ENCODE measurements at places on chromosomes 13 and 19.
A peak's percentile ranks its signal among the peaks of the same experiment; 100 is the strongest.

DNA sequence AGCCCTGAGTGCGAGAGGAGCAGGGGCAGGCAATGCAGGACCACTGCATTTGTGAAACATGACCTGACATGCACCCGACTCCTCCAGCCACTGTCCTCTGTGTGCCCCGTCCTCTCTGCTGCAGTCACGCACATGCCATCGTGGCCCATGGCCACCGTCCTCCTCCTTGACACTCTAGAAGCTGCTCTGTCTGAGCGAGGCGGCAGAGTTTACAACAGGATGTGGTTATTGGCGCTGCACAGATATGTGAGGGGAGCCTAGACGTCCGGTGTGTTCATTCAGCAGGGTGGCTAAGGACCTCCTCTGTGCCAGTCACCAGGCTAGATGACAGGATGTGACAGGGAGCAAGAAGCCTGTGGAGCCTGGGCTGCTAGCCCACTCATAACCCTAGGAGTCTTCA lies 277.8 kb downstream of the FOXO1 start:
- DNase-seq, result no peak

GRCh38 chr13:110471833-110472162 lies 89.7 kb downstream of the RAB20 start:
- DNase-seq, result no peak

DNA sequence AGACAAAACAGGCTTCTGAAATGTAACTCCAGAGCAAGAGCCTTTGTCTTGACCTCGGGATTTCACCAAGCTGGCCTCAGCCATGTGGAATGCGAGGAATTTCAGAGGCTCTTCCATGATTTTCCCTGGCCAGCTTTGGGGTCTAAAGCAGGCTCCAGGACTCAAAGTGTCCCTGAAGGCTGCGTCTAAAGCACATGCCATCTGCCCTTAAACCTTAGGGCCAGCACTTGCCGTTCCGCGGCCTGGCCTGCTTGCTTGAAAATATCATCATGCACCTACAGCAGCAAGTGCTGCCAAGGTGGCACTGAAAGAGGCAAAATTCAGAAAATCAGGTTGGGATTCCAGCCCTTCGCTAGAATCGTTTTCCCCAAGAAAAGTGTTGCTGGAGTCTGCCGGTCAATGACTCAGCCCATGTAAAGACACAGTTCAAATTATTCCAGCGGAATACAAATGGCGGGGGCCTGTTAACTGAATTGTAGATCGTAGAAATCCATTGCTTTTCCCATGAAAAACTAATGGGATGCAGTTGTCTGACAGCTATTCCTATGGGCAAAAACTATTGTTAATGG lies 105.7 kb upstream of the RAP2A start:
- no peak for DNase-seq

DNA sequence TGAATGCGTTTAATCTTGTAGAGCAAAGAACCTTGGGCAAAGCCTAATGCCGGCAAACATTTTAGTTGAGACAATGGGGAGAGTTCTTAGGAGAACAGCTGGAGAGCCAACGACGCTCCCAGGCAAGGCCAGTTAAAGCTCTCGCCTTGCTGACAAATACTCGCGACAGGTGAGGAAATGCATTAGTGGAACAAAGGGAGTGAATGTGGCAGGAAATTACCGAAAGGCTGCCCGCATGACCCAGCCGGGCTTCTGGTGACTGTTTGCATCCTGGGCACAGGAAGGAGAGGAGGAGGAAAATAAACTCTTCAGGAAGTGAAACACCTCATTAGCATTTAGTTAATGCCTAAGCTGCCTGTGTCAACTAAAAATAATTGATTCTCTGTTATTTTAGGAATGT lies 74.6 kb downstream of the SHISA2 start:
- no peak for DNase-seq

GRCh38 chr19:45952686-45953505 lies 20.8 kb downstream of the NOVA2 start:
- peak; percentile 8 for DNase-seq

DNA sequence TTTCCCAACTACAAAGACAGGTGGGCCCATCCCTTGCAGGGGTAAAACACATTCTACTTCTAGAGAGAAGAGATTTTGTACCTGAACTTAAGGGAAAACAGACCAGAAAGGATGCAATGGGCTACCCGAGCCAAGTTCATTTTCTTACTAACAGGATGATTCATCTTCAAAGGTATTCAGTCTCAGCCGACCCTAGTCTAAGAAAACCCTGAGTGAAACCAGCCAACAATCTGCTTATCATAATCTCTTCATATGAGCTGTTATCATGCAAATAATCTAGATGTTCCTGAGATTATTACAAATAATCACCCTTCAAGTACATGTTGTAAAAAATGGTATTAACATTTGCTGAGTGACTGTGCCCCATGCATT lies 15.6 kb downstream of the PABPC3 start:
- no peak for DNase-seq

- no peak for DNase-seq
Observed at GRCh38 chr13:41193469-41193868, 900 bp downstream of the KBTBD7 start.

DNA sequence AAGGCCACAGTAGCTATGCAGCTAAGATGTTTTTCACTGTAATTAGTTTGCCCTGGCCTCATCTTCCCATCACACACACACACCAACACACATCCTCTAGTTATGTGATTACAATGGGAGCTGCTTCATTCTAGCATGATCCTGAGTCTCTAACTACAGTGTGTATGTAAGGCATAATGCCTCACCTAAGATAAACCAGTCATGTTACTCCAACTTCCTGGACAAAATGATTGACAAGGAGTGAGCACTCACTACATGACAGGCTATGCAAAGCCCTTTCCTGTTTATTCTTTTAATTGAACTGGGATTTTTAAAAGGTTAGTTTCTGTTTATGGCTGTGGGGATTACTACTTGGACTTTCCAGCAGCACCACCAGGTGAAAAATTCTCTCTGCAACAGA lies 400.8 kb upstream of the ATXN8OS start:
- DNase-seq, result no peak

DNA sequence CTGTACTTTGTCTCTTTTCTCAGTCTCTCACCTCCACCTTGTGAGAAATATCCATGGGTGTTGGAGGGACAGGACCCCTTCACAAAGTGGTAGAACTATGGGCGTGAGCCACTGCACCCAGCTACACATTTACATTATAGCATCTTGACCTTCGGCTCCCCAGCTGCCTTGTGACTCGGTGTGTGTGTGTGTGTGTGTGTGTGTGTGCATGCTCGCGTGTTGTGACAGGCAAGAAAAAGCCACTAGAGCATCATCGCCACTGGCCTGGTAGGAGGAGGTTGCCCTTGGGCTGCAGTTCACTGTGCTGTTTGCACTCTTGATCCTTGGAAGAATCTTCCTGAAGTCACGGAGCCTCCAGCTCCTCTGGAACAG lies 13.7 kb upstream of the ZNF888 start:
- DNase-seq, result no peak

DNA sequence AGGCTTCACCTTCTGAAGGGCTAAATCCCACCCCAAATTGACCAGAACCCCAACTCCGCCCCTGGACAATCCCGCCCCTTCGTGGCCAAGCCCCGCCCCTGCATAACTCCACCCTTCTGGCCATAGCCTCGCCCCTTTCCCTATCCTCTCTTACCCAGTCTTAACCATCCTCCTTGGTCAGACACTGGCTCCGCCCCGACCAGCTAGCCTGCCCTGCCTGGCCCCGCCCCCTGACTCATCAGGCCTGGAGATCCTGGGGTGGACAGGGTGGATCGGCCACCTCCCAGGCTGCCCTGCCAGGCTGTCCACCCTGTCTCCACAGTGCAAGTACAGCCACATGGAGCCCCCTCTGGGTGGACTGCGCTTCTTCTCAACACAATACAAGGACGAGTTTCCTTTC lies 8.0 kb upstream of the ZNF358 start:
- DNase-seq, result peak; percentile 40

DNA sequence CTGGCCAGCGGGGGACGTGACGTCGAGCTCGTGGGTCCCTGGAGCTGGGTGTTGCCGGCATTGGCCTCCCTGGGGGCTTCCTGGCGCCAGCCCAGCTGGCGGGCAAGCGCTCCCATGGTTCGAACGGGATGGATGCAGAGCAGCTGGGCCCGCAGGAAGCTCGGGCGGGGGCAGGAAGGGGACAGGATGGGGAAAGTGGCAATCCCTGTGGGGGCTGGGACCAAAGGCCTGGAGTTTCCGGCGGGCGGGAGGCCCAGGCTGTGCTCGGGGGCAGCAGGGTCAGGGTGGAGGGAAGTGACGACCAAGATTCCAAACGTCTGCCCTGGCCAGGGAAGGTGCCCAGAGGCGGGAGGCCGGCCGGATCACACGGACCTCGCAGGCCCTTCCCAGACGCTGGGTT lies 19.3 kb downstream of the PALM start:
- DNase-seq, result no peak

DNA sequence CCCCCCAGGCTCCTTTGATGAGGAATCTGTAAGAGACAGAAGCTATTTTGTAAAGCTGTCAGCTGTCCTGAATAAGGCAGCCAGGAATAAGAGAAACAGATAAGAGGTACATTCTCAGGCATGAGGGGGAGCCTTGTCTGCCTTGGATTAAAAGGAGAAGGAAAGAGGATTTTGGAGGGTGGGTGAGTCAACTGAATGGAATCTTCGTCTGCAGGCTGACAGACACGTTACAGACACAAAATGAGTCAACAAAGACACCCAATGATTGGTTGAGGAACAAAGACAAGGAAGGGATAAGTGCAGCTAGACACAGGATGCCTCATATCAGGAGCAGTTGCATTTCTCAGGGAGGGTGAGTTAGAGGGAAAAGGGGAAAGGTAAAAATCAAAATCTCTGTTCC lies 162.5 kb downstream of the OLFM4 start:
- DNase-seq, result no peak

GRCh38 chr13:59103004-59103768 lies 1060.5 kb downstream of the DIAPH3 start:
- DNase-seq, result no peak

DNA sequence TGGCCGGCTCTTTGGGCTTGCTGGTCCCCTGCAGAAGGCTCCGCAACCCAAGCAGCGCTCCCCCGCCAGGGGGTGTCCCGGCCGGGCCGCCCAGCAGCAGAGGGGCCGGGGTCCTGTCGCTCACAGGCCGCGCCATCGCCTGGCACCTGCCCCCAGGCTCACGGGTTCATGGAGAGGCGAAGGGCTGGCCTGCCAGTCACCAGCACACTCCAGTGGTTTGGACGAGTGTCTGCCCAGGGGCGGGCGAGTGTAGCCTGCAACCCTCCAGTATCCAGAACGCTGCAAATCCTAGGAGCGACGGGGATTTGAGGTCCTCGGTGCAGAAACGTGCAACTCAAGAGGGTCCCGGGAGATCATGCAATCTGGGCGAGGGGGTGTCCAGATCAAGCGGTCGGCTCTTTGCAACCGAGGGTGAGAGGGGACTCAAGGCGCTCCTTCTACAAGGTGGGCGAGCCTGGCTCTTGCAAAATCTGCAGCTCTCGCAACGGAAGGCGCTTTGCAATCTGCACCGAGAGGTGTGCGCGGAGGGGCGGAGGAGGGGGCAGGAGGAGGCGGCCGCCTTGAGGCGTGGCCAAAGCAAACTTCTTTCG lies at the start of gene DBP:
TSS of gene DBP (minus strand) at position 521 of the 590 bp plus-strand sequence. CDS start at position 136, 385 bp downstream.
- no peak for DNase-seq

- DNase-seq, result no peak
Observed at GRCh38 chr13:31898378-31899071, 133.0 kb upstream of the FRY start.

DNA sequence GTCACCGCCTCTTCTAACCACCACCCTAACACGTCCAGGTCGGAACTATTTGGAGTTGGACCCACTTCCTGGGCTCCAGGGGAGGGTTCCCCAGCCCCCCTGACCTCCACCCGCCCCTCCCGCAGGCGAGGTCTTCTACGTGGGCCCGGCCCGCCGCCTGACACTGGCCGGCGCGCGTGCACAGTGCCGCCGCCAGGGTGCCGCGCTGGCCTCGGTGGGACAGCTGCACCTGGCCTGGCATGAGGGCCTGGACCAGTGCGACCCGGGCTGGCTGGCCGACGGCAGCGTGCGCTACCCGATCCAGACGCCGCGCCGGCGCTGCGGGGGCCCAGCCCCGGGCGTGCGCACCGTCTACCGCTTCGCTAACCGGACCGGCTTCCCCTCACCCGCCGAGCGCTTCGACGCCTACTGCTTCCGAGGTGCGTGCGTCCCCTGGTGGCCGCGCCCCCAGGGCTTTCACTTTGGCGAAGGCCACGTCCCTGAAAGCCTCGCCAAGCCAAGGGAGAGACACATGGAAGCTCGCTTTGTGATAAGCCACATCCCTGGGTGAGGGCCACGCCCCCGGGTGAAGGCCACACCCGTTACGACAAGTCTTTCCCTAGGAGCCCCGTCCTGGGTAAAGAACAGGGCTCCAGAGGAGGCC lies 13.2 kb downstream of the NCAN start:
- DNase-seq, result peak; percentile 8

DNA sequence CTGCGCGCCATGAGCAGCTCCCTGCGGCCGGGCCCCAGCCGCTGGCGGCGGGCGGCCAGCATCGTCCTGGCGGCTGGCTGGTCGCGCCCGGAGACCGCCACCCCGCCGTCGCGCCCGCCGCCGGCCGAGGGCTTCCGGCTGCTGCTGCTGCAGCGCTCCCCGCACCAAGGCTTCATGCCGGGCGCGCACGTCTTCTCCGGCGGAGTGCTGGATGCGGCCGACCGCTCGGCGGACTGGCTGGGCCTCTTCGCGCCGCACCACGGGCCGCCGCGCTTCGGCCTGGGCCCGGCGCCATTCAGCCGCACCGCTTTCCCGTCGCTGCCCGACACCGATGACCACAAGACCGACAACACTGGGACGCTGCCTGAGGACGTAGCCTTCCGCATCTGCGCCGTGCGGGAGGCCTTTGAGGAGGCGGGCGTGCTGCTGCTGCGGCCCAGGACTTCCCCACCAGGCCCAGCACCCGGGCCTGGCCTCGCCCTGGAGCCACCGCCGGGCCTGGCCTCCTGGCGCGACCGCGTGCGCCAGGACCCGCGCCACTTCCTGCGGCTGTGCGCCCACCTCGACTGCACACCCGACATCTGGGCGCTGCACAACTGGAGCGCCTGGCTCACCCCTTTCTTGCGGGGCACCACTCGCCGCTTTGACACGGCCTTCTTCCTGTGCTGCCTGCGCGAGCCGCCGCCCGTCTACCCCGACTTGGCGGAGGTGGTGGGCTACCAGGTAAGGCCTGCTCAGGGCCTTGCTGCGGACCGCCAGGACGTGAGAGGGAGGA lies 518 bp downstream of the NUDT19 start:
- peak; percentile 22 for DNase-seq

- DNase-seq, result peak; percentile 68
Observed at GRCh38 chr13:44815623-44816022, 173.6 kb downstream of the NUFIP1 start.

GRCh38 chr13:107065036-107065435 lies 497.1 kb upstream of the ARGLU1 start:
- no peak for DNase-seq

- DNase-seq, result no peak
Observed at GRCh38 chr13:31747291-31747690, 8.0 kb downstream of the RXFP2 start.
